ENCODE measurements at places on chromosomes 7 and 10.

GRCh38 chr7:132654150-132654549 is 77.9 kb upstream of the PLXNA4 start:
- DNase-seq = no peak

- no peak for DNase-seq
These were observed 526.8 kb downstream of the PLXDC2 start for GRCh38 chr10:20343036-20343435.

DNA sequence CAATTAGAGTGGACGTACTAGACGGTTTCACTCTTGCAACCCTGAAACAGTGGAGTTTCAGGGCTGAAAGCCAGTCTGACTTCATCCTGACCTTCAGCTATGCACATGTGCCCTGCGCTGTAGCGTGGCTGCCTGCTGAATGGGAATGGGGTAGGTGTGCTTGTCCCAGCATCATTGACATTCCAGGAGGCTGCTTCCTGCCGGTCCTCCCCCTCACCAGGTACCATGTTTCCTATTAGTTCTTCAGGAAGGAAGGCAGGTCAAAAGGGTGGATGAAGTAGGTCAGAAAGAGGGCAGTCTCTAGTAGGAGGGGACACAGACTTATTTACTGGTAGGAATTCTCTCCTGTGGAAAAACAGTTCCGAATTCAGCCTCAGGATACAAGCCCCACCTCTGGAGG is 551.8 kb upstream of the GALNT17 start:
- DNase-seq = no peak

DNA sequence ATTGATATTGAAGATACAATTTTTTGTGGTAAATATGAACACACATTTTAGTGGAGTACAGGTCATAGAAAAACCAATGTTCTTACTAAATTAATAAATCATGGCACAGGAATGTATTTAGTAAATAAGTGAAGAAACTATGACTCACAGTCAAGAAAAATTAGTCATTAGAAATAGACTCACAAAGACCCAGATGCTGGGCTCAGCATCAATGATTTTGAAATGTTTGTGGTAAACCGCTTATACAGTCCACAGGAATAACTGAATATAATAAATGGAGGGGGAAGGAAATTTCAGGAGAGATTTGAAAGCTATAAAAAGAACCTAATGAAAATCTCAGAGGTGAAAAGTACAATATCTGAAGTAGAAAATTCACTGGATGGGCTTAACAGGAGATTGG is 138.3 kb upstream of the ADCY1 start:
- no peak for DNase-seq

GRCh38 chr10:62098278-62099121 is 170.1 kb downstream of the RTKN2 start:
- DNase-seq = no peak

- no peak for DNase-seq
These were observed 4.1 kb downstream of the PIP4K2A start for GRCh38 chr10:22710139-22710745.

- no peak for DNase-seq
These were observed 17.9 kb downstream of the COPG2 start for GRCh38 chr7:130650611-130651120.

DNA sequence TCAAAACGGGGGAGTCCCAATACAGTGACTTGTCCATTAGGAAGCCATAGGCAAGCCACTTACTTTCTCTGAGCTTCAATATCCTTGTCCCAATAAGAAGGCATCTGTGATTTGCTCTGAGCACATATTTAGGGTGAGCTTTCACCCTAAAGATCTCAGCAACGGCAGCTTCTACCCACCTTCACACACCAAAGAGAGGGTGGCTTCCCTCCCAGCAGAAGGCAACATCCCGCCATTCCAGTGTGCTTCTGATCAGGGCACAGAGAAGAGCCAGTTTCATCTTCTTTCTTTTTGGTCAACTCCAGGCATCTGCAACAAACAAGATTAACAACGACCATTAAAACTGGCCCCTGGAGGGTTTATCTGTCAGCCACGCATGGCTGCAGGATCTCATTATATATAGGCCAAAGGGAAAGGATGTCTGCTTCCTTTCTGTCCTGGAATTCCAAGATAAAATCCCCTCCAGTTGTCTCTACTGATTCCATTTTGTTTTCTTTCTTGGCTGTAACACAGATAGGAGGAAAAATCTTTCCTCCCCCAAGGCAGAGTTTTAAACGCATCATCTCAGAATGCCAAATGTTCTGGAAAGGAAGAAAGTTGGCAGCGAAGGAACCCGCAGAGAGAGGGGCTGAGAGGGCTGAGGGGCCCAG is 491 bp upstream of the SH2D4B start:
- no peak for DNase-seq

- no peak for DNase-seq
These were observed 11.7 kb downstream of the HUS1 start for GRCh38 chr7:47967708-47968107.

DNA sequence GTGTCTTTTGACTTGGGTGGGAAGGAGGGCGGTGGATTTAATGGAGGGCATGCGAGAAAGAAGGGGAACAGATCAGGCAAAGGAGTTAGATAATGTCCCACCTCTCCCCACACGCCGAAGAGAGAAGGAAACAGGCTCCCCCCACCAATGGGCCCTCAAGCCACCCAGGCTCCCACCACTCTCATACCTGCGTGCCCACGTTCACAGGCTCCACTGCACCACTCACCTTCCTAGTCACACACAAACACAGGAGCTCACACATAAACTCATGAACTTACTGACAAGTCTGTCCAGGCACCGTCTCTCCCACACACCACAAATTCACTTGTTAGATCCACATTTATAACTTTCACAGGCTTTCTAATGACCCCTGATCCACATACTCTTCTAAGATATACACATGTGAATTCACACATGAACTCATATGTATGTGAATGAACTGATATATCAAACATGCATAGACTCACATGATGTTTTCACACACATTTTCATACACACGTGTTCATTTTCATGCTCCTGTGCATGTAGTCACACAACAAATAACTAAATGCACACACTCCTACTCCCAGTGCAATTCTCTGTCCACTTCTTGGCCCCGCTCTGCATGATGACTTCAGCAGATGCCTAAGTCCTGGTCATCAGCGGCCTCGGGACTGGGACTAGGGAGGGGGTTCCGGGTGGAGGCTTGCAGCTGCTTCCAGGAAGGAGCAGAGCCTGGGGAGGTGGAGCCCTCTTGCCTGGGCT is 1.5 kb downstream of the LZTS2 start:
- DNase-seq = no peak

- DNase-seq = no peak
These were observed 9.9 kb upstream of the CSGALNACT2 start for GRCh38 chr10:43128331-43128730.

DNA sequence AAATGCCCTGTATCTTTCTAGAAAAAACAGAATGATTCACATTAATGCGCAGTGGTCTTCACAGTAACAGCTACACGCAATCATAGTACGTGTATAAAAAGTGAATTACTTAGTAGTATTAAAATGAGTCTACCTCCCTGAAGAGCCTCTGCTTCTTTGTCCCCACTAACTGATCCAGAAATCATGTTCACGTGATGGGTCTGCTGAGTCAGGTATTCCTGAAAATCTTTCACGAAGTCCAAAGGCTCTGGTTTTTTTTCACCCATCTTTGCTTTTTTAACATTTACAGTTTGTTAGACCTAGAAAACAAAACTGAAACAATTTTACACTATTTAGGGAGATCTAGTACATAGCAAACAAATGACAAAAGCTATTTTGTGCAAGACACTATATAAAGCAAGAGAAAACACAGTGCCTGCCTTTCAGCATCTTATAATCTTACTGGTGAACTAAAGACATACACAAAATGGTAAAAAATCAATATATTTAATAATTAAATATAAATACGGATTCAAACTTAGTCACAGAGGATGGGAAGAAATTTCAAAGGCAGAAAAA is 10.2 kb downstream of the IKZF5 start:
- no peak for DNase-seq

GRCh38 chr10:83917537-83918506 is 221.5 kb upstream of the GHITM start:
- no peak for DNase-seq

Data from NCI-H187 treated with DMSO at 0.1 percent for 48 hours (cell line).